ENCODE measurements at places on chromosomes 6 and 20. TPM values are rescaled to one million over a fixed set of nuclear protein-coding genes. Genes with fewer than 3 reads are reported as not detected.

- no peak for DNase-seq
Measured at GRCh38 chr20:1478566-1478965, 11.9 kb upstream of the NSFL1C start.

The MAP7 gene
- total RNA-seq = 29.4 TPM

GRCh38 chr6:11810854-11811643 lies 32.4 kb upstream of the ADTRP start:
- no peak for DNase-seq

The RPP40 gene
- 6.9 TPM for total RNA-seq

The OPN5 gene
- total RNA-seq = not detected

Data from suprapubic skin (tissue), 4 donors.